Midbrain (tissue), 1 donor: ENCODE measurements at places on chromosomes 5 and 9.

DNA sequence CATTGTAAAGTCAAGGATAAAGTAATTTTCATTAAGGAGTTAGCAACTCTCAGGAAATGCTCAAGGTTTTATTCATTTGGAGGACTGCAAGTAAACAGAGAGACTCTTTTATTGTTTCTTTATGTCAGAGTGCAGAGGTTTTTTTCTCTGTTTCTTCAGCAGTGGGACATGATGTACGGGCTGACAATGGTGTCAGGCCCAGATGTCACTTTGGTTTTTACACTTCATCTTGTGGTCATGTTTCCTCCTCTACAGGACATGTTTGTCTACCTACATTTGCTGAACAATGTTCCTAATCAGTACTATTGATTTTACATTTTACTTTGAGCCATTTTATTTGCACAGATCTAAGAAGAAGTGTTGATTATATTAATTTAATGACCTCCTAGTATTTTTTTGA lies 72.8 kb upstream of the PARP8 start:
- DNase-seq: no peak

- DNase-seq: no peak
These were observed 230.9 kb upstream of the ANKRD55 start for GRCh38 chr5:56463944-56464571.

- DNase-seq: no peak
These were observed 187.3 kb upstream of the PIK3R1 start for GRCh38 chr5:68028131-68028727.

- DNase-seq: no peak
These were observed 51.6 kb downstream of the ENTREP1 start for GRCh38 chr9:69376651-69377050.

DNA sequence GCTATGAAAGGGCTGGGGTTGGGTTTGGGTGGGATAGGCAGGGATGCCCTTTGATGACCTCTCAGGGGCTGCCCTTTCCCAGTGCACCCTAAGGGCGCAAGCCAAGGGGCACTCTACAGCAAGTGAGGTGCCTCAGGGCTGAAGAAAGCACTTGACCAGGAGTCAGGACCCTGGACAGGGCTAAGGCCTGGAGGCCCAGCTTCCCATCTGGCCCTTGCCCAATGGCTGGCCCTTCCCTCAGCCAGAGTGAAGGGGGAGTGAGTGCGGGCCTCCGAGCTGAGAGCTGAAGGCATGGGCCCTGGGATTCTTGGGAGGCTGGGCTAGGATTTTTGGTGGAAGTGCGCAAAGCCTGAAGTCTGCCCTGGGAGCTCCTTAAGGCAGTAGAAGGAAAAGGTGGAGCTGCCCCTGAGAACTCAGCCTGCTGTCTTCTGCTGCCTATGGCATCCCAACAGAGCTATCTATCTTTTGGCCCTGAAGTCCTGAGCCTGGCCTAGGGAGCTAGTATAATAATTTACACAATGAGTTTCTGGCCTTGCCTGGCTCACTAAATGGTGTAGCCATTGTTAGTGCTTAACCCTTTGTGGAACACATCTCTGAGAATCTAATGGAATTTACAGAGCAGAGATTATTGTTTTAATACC lies 16.4 kb downstream of the JADE2 start:
- no peak for DNase-seq

DNA sequence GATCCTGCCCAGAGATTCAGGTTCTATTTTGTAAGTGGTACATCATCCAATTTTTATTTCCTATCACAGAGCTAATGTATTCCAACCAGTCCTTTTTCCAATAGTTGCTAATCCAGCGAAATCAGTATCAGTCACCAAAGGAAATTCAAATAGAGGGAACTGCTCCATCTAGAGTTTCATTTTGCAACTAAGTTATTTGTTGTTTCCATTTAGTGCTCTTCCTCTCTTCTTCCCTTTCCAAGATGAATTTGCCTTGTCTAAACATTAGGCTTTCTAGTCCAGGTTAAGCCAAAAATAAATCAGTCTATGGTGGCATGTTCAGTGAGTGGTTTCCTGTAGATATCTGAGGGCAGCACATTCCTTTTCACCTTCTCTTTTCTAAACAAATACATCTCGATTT lies 79.8 kb upstream of the SPATA31D4 start:
- peak; percentile 34 for DNase-seq

DNA sequence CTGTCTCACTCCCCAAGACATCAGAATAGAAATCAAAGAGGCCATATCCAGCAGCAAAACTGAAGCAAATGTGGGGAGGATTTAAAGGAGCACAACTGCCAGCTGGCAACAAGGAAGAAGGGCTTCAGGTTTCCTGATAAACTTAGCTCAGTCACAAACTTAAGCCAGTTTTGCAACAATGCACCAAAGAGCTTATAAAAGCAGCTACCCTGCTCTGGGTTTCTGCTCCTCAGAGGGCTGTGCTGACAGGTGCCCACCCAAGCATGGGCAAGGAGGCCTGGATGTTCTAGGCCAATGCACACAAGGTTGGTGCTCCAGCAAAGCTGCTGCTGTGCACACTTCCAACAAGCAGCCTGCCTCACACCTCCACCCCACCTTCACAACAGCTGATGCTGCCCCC lies 132.9 kb downstream of the SIL1 start:
- no peak for DNase-seq

DNA sequence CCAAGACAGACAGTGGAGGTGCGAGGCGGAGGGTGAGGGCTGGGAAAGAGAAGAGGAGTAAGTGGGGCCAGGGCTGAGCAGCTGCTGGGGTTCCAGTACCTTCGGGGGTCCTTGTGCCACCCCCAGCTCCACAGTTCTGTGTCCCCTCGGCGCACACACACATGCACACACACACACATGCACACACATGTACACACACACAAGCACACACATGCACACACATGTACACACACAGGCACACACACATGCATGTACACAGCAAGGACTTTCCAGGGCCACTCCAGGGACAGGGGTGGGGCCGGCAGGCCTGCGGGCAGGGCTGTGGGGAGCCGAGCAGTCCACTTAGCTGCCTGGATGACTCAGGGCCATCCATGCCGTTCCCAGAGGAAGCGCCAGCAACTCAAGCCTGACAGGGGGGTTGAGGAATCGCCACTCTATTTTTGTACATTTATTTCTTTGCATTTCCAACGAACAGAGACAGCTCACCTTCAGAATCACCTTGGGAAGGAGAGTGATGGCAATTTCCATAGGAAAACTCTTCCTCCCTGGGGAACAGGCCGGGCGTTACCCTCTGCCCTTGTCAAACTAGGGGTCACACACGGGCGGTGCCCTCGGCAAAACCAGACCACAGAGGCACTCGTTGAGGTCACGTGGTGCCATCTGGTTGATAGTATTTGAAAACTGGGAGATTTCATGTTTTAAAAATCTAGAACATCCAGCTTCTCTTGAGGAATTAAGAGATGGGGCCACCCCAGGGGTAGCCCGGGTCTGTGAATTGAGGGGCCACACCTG lies 135.7 kb downstream of the ADAMTS2 start:
- no peak for DNase-seq

DNA sequence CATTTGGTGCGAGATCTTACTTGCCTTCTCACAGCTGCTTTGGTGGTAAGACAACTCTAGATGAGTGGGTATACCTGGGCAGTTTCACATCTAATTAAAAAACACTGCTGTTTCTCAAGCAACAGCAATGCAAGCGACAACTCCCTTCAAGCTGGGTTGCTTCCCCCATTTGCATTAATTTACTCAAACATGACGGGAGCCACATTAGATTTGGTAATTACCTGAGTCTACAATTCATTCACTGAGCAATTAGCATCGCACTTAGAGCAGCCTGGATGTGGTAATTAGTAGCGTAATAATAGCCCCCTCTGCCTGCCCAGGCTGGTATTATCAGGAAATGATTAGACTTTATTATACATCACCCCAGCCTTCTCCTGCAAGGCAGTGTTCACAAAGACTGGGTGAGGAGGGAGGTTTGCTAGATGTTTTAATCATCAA lies 73.4 kb downstream of the FBXO38 start:
- no peak for DNase-seq

GRCh38 chr9:126081746-126082145 lies 244.9 kb upstream of the MVB12B start:
- no peak for DNase-seq

GRCh38 chr9:79377339-79377855 lies 194.4 kb upstream of the TLE4 start:
- no peak for DNase-seq

- DNase-seq: no peak
These were observed 9.9 kb upstream of the CSNK1G3 start for GRCh38 chr5:123502120-123502519.

DNA sequence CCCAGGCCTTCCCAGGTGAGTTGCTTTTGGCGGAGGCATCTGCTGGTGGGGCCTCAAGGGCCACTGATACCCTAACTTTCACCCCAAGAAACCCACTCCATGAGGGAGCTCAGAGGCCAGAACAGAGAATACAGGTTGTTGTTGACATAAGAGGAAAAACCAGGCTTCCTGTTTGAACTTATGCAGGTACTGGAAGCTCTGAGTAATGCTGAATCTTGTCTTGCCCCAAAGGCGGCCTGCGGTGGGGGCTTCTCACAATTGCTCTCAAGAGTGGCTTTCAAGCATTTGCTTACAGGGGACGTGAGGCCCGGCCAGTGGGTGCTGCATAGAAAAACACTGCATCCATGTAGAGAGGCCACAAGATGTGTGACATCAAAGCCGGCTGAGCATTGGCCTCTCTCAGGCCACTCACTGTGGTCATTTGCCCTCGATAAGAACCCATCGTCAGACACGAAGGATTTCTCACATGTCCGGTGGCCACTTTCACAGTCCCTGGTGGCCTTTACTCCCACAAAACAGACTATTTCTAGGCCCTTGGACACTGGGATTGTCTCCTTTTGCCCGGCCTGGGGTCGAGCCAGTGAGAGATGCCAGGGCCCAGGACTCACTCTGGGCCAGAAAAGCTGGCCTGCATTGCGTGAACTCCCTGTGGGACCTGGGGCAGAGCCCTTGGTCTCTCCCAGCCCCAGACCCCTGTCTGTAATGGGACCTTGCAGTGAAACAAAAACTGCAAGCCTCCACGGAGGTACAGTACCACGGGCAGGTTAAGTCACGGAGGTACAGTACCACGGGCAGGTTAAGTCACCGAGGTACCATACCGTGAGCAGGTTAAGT lies 34.5 kb upstream of the TCF7 start:
- no peak for DNase-seq

GRCh38 chr9:19184144-19184917 lies 46.2 kb upstream of the DENND4C start:
- peak; percentile 16 for DNase-seq

GRCh38 chr5:61311836-61312808 lies 19.9 kb upstream of the ZSWIM6 start:
- DNase-seq: no peak

DNA sequence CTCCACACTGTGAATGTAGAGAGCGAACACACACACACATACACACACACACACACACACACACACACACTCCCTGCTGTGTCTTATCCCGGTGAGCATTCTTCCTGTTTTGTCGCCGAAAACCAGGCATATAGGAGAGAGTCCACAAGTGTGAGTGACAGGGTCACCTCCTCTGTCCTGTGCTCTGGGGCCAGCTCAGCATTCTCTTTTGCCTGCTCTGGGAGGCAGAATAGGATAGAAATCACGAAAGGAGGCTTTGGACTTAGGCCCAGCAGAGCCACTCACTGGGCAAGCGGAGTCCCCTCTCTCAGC lies 3.0 kb downstream of the LAMC3 start:
- no peak for DNase-seq

DNA sequence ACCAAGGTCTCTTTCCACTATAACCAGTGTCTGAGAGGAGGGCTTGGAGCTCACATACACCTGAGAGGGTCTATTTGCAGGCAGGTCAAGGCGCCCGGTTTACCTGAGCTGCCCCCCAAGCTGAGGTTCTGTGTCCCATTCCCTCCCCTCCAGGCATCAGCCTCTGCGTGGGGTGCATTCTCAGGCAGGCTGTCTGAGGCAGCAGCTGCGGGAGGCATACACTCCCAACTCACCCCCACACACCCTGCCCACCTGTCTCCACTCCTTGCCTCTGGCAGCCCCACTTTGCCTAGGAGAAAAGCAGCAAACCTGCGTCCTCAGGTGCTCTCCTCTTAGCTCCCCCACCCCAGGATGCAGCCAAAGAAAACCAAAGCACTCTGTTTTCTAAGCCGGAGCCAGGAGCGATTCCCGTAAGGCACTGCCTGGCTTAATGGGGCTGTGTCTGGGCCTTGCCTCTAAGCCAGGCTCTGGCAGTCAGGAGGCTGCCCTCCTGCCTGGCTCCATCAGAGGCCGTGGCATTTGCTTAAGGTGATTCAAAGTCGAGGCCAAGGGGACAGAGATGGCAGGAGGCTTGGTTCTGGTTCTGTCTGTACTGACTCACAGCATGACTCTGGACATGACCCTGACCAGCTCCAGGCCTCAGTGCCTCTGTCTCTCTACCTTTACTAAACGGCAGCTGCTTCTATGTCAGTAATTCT lies 139.2 kb upstream of the TRIM32 start:
- no peak for DNase-seq

DNA sequence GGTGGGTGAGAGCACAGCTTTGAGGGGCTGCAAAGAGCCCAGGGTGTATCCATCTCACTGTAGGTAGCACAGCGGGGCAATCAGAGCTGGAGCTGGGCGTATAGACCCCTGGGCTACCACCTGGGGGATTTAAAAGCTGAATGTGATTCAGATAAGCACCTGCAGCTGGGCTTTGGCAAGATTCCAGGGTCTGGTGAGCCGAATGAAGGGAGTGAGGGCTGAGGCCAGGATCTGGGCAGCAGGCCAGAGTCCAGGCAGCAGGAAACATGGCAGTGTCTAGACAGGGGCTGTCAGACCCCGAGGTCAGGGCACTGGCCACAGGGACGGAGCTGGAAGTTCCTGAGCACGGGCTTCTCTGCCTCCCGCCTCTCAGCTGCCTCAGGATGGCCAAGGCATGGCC lies 8.7 kb downstream of the ASS1 start:
- no peak for DNase-seq

DNA sequence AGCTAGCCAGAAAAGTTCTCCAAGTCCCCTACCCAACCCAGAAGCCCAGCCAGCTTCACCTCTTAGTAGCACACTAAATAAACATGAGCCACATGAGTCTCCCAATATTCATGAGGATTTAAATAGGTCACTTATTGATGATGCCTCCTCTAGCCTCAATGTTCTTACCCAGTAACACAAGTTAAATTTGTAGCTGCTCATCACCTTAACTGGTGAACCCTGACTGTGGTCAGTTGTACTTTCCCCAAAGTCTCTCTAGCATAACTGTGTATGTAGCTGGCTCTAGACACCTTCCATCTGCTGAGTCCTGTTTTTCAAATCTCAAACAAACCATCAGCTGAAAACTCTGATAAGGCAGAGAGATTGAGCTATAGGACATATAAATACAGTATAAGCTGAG lies 100.3 kb upstream of the ELAVL2 start:
- DNase-seq: no peak
